ENCODE measurements at places on chromosomes 6 and 20. TPM values are rescaled to one million over a fixed set of nuclear protein-coding genes. Genes with fewer than 3 reads are reported as not detected.

LINC00237 gene
- not detected for total RNA-seq

MAP7 gene
- total RNA-seq = 1.1 TPM

TFAP2D gene
- total RNA-seq = not detected

ACAT2 gene
- total RNA-seq = 40.2 TPM

SLC35F1 gene
- total RNA-seq = not detected

FILIP1 gene
- total RNA-seq = 21.1 TPM

DLK2 gene
- 0.60 TPM for total RNA-seq

KHDC1 gene
- 0.09 TPM for total RNA-seq

CTCFL gene
- total RNA-seq = not detected

PPIL6 gene
- total RNA-seq = 0.34 TPM

SDCBP2 gene
- 6.0 TPM for total RNA-seq

TRIM10 gene
- total RNA-seq = not detected

SLC24A3 gene
- total RNA-seq = not detected

- DNase-seq = peak; percentile 62
Measured at GRCh38 chr20:36493051-36493800, 48.1 kb upstream of the MYL9 start.

- no peak for DNase-seq
Measured at GRCh38 chr6:134928151-134928900, 21.6 kb downstream of the ALDH8A1 start.

- DNase-seq = no peak
Measured at GRCh38 chr20:46571418-46571817, 21.0 kb upstream of the OCSTAMP start.

- no peak for DNase-seq
Measured at GRCh38 chr6:16019462-16019861, 109.4 kb upstream of the MYLIP start.

GRCh38 chr6:13268913-13269518 lies 59.3 kb downstream of the TBC1D7 start:
- DNase-seq = no peak

DNA sequence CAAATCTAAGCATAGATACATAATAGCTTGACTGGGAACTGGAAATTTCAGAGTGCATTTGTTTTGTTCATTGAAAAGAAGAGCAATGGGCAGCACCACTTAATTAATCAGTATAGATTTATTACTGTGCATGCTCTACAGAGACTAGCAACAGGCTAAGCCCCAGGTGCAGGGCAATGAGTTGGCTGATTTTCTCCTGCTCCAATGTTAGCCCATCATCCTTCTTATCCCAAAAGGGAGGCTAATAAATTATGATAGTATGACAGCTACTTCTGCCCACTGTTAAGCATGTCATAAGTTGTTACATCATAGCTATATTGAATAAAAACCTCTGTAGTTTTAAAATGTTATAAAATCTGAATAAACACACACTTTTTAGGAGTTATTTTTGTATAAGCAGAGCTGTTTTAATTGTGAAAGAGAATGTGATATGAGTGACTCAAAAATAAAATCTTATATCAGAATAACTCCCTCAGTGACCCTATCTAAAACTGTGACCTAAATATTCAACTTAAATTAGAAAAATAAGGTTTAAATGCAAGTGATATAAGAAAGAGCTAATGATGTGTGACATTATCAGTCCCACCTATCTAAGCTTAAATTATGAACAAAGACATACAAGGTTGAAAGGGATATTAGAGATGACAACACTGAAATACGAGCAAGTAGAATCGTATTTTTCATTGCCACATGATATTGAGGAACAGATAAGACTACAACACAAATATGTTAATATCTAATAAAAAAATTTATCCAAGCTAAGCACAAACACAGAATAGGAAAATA lies 967.3 kb upstream of the ADGRB3 start:
- no peak for DNase-seq

DNA sequence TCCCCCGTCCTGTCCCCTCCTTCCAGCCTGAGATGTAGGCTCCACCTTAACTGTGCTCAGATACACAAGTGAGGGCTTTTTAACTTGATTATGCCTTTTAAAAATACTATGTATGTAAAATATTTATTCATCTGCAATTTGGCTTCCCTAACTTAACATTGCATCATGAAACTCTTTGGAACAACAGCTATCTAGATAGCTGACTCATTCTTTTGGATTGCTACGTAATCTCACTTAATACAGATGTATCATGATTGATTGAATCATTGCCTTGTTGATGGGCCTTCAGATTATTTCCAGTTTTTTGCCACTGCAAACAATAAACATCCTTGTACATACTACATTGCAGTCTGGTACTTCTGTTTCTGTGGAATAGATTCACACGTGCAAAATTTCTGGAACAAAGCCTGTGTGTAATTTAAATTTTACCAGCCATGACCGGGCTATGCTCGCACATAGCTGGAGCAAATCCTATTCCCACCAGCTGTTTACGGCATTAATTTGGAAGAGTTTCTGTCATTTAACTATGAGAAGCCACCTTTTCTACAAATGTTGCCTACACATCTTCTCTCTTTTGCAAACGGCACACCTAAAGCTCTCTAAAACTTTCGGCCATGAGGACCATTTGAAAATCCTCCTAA lies 6.5 kb downstream of the PRND start:
- peak; percentile 15 for DNase-seq

DNA sequence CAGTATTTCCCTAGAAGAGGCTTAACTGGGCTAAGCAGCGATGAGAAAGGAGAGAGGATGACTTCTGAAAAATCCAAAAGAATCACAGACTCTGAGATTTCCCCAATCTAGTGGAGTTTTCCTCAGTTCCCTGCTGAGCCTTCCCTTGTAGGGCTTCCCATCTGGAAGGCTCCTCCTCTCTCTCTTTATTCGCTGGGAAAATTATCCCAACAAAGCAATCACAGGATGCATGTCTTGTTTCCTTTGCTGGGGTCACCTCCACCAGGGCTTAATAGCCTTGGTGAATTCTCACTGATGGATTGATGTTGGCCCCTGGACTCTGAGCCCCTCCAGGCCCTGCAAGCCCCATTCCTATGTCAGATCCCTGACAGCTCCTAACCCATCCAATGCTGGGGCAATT lies 69.8 kb upstream of the MAFB start:
- no peak for DNase-seq

GRCh38 chr20:1882026-1882425 lies 13.2 kb upstream of the SIRPA start:
- no peak for DNase-seq

GRCh38 chr6:71488186-71488585 lies 199.6 kb downstream of the OGFRL1 start:
- DNase-seq = no peak

DNA sequence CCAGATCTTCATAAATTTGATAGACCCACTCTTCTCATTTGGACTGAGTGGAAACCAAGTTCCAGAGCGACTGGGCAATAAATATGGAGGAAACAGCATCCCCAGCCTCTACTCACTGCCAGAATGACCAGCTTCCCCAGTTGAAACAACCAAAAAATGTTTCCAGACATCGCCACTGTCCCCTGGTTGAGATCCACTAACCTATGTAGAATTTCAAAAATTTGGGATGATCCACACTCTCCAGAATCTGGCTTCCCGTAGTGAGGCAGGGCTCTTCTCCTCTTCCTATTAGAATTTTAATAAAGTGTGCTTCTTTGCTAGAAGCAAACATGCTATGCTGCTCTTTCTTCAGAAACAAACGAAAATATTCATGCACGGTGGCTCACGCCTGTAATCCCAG lies 287.0 kb upstream of the SUPT3H start:
- DNase-seq = no peak

GRCh38 chr6:107021446-107022185 lies 6.4 kb upstream of the MTRES1 start:
- peak; percentile 21 for DNase-seq

DNA sequence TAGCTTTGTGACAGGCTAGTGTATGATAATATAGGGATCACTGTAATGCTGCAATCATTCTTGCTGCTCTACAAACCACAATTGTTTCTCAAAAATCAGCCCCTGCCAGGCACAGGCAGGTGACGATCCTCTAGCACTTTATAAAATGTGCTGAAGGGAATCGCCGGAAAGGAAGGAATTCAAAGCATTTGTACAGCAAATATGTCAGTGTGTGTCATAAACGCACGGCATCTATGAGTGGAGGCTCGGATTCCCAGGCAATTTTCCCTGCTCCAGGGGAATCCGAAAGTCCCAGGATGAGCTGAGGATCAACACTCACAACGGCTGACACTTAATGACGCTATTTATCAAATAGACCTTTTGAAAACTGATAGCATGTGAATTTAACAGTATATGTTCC lies 1.4 kb downstream of the PHACTR1 start:
- DNase-seq = peak; percentile 4

DNA sequence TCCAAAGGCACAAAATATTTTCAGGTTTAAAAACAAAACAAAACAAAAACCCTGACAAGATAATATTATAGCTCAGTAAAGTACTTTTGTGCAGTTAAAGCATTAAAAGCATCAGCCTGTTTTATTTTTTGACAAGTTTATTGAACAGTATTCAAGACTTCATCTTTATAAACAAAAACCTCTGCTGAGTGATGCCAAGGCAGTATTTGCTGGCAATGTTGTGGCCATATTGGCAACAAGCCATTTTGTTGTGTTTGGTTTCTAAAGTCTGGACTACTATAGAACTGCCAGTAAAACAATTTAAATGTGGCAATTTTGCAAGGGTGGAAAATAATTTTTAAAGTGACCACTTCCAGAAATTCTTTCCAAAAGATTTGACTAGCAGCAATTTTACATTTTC lies 15.9 kb downstream of the CPNE1 start:
- peak; percentile 42 for DNase-seq

DNA sequence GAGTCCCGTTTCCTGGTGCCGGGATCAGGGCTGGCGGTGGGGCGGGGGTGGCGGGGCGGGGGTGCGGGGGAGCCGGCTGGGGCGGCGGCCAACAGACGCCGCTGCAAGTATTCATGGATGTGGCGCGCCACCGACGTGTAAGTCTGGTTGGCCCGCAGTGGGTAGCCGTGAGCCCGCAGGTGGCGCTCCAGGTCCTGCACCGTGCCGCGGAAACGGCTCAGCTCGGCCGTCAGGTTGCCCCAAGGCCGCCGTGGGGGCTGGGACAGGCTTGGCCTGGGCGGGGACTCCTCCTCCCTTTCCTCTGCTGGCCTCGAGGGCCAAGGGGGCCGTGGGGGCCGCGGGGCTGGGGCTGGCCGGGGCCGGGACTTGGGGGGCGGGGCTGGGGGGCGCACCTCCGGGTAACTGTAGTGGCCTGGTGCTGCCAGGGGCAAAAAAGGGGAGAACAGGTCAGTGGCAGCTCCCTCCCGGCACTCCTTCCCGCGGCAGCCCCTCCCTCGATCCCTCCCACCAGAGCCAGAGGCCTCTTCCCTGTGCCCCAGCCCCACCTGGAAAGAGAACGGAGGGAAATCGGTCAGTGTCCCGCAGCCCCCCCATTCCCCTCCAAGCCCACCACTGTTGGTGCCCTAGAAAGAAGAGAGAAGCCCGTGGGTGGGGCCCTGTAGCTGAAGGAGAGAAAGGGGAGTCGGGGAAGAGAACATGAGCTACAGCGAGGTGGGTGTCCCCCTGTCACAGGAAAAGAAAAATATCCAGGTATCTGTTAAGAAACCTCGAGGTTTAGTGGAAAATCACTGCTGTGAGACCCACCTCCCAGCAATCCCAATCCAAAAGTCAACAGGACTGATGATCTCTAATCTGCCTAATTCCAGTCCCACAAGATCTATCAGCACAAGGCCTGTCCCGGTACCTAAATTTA lies 21.3 kb downstream of the TNXB start:
- DNase-seq = peak; percentile 88

GRCh38 chr20:61941721-61942405 lies 123.8 kb downstream of the TAF4 start:
- no peak for DNase-seq

DNA sequence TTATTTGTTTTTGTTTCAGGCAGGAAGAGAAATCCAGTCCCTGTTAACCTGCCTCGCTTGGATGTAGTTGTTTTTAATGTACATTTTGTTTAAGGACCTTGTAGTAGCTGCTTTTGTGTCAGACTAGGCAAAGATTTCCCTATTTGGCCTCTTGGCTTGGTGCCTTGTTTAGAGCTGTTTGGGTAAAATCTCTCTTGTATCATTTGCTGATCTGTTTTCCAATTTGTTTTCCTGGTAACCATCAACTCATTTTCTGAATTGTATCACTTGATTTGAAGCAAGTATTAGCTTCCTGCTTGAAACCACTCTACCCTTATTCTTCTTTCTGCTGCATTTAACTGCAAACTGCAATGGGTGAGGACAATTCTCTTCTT lies 160.7 kb downstream of the ZFAND3 start:
- peak; percentile 16 for DNase-seq

DNA sequence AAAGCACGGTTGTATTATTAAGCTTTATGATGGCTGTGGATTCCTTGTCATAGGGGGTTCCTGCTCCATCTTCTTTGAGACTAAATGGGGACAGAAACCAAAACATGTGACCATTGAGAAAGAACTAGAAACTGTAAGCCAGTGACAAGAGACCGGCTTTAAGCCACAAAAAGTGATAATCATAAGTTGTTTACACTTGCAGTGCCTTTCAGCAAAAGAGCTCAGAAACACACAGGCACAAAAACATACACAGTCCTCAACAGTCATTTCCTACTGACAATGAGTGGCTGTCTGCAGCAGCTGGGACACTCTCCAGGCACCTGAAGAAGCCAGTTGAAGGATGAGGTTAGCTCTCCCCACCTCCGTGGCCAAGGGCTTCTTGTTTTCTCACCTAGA lies 20.0 kb upstream of the UBE2J1 start:
- no peak for DNase-seq

DNA sequence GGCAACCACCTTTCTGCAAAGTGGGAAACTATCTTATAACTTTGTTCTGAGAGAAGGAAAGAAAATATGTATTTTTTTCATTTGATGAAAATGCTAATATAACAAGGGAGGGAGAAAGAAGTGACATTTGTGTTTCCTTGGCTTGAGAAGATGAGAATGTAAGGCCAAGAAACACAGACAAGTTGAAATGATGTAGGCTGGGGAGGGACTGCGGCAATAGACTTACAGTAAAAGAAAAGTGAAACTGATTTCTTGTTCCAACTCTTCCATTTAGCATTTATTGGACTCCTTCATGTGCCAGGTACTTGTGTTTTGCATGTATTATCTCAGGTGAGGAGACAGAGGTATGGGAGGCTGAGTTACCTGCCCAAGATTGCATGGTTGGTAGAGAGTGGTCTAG lies 130.9 kb downstream of the CARMIL1 start:
- DNase-seq = no peak

GRCh38 chr6:98977671-98978292 lies 30.0 kb upstream of the FBXL4 start:
- peak; percentile 17 for DNase-seq

DNA sequence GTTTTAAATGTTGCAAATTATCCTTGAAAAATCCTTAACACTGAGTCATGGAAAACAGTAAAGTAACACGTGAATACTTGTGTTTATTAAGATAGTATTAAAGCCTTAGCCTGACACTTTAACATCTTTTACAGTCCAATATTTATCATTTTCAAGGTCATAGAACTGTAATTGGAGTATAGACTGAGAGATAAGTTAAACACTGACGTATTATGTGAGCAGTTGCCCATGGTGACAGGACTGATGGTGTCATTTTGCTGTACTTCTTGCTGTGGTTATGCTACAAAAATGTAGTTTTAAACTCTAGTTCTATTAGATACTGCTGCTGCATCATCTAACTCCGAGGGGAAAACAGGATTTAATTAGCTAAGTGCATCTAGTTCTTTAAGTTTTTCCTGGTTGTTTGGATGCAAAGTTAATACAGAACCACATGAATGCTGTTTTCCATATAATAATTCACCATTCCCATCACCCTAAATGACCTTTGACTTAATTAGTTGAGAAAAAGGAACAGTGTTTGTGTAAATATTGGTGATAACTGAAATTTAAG lies 37.8 kb downstream of the SLC2A12 start:
- no peak for DNase-seq

Measured in dermis blood vessel endothelial cell (primary cell).